NCI-H1105 treated with DMSO at 0.1 percent for 48 hours (cell line): ENCODE measurements at places on chromosomes 1 and 21.

- DNase-seq = no peak
Observed at GRCh38 chr1:169150641-169151337, 44.3 kb downstream of the ATP1B1 start.

- no peak for DNase-seq
Observed at GRCh38 chr1:212152308-212152693, 116.8 kb downstream of the DTL start.

DNA sequence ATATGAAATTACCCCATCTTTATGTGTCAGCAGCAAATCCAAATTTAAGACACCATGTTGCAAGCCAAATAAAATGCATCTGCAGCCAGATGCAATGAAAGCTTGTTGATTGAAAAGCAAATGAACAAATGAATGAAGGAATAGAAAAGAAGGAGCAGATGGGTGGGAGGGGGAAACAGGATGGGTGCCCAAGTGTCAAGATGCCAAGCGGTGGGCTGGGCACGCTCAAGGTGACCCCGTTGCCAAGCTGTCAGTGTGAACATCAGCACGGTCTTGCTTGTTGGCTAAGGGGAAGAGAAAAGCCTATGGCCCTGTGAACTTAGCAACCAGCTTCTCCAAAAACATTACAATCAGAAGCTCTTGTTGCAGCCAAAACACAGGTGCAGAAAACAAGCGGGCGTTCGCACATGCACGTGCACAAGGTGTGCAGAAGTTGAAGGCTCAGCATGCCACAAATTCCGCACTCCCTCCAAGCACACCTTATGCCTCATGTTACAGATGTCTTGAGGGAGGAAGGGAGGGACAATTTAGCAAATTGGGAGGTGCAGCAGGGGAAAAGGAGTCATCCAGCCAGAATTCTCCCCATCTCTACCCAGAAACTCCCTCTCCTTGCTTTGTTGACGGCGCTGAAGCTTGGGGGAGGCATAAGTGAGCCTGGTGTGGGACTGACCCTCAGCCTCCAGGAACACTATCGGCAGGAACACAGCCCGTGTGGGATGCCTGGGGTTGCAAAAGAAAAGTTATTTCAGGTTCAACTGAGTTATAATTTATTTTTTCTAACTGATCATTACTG is 62.4 kb downstream of the HIVEP3 start:
- no peak for DNase-seq

- DNase-seq = no peak
Observed at GRCh38 chr1:159839116-159839849, 12.6 kb downstream of the SLAMF8 start.

DNA sequence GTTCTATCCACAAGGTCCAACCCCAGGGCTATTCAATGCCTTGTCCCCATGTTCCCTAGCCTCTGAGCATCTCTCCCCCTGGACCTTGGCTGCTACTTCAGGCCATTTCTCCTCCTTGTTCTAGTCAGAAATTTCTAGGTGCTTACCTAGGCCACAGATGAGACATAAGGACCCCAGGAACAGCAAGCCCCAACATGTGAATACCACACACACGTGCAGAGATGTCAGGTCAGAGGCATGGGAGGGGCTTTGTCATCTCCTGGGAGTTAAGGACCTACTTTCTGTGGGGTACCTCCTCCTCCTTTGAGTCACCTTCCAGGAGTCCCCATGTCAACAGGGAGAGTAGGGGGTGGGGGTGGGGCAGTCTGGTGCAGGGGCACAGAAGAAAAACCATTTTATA is 7.1 kb upstream of the RGS16 start:
- peak; percentile 83 for DNase-seq

DNA sequence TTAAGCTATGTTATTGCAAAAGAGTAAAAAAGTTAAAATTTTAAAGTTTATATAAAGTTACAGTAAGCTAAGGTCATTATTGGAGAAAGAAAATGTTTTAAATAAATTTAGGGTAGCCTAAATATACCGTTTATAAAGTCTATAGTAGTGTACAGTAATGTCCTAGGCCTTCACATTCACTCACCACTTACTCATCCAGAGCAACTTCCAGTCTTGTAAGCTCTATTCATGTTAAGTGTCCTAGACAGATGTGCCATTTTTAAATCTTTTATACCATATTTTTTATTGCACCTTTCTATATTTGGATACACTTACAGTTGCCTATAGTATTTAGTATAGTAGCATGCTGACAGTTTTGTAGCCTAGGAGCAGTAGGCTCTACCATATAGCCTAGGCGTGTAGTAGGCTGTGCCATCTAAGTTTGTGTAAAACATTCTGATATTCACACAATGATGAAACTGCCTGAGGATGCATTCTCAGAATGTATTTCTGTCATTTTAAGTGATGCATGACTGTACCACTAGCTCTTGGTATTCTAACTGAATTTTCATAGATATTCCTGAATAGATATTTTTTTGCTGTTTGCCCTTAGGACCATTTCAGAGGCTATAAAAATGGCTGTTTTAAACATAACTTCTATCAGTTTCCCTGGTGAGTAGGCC is 26.8 kb downstream of the PPP2R5A start:
- DNase-seq = no peak

- DNase-seq = no peak
Observed at GRCh38 chr1:246726255-246726679, 2.1 kb downstream of the SCCPDH start.

DNA sequence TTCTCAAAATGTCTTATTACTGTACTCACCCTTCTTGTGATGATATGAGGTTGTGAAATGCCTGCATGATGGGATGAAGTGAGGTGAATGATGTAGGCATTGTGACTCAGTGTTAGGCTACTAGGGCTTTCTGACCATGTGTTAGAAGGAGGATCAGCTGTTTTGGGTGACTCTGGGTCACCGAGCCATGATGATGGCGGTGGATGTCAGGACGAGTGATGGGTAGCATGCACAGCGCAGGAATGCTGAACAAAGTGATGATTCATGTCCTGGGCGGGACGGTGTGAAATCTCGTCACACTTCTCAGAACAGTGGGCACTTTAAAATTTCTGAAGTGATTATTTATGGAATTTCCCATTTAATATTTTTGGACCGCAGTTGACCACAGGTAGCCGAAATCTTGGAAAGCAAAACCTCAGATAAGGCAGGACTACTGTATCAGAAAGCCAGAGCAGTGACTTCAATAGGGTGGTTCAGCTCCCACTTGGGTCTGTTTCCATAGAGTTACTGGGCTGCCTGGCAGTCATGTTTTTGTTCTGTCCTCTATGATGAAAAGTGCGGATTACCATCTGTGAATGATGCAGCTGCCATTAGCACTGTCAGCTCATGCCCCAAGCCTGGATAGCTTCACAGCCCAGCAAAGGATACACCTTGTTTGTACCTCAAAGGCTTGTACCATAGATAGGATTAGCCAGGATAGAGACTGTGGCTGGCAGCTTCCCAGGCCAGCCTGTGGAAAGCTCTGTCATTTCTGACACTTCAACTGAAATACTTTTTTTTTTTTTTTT is 26.6 kb downstream of the IL6R start:
- no peak for DNase-seq

- no peak for DNase-seq
Observed at GRCh38 chr1:204383163-204383904, 23.6 kb upstream of the PLEKHA6 start.

DNA sequence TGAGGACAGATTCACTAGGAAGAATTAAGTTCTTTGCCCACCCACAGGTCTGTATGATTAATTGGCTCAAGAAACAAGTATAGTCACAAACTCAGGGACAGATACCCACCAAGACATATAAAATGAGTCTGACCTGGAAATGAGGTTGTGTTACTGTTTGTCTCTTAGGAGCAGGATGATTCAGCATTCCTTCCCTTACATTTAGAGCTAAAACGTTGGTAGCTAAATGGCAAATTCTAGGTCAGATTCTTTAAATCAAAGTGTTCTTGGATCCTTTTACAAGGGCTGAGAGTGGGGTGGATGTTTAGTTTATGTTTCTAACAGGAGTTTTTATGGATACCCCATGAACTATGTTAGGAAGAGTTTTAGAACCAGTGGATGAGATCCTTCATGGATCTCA is 4.7 kb downstream of the RIMKLA start:
- DNase-seq = no peak

DNA sequence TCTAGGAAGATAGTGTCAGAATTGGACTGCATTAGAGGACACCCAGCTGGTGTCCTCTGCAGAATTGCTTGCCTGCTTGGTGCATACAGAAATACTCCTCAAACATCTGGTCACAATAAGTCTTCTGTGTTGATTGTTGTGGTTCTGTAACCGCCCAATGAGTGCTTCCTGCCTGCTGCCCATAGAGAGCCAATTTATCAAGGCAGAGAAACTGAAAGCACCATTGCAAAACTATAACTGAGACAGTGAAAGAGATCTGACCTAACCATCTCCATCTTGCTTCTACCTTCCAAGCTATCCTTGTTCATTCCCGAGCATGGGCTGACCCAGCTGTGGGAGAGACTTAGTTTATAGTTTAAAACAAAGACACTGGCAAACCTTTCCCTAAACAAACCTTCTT is 462.4 kb upstream of the RGS18 start:
- DNase-seq = no peak

DNA sequence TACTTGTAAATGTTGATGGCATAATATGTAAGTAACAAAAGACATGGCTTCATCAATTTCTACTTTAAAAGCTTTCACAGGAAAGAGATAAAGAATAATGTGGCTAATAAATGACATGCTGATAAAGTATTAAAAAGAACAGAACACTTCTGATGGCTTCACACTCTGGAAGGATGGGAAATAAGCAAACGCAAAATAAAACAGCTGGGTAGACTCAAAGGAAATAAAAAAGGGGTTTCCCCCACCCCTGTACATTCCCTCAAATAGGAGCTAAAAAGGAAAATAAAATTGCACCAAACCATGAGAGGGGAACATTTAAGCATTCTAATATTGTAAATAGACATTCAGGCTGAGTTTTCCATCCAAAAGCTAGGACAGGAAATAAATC is 27.0 kb upstream of the DYRK1A start:
- DNase-seq = no peak

- DNase-seq = no peak
Observed at GRCh38 chr1:53430261-53430660, 28.9 kb upstream of the DMRTB1 start.

GRCh38 chr1:212219679-212220463 is 65.3 kb upstream of the PPP2R5A start:
- DNase-seq = no peak

GRCh38 chr1:232130815-232131480 is 499.0 kb downstream of the SIPA1L2 start:
- no peak for DNase-seq

DNA sequence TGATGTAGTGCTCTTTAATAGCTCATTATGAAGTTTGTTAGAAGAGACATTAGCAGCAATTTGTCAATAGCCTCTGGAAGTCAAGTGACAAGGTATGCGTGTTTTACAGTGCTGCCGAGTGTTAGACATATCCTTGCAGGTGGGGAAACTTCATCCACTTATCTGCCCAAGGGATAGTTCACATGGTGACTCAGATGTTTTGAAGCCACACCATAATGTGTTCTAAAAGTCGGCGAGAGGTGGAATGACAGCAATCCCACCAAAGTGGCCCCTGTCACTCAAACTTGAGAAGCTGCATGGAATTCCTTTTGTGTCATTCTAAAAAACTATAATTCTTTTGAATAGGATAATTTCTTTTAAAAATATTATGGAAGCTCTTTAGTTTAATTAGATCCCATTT is 98.1 kb downstream of the RUNX1 start:
- no peak for DNase-seq

GRCh38 chr1:95108792-95109191 is 8.4 kb upstream of the TLCD4 start:
- no peak for DNase-seq

DNA sequence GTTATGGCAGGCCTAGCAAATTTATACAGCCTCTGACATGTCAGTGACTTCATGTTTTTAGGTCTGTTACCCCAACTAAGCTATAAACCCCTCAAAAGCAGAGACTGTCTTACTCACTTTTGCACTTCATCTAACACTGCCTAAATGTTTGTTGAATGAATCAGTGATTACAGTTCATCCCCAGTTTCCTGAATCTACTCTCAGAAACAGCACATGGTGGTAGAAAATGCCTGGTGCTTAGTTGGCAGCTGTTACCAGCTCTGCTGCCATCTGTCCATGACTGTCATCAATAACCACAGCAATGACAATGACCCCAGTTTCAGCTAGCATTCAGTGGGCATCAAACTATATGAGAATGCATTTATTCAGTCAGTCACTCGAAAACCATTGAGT is 110.5 kb upstream of the SERBP1 start:
- DNase-seq = no peak

- no peak for DNase-seq
Observed at GRCh38 chr1:115413621-115414020, 75.6 kb upstream of the NGF start.

- no peak for DNase-seq
Observed at GRCh38 chr1:59186656-59187055, 110.2 kb upstream of the FGGY start.

GRCh38 chr21:25402134-25402961 is 204.9 kb downstream of the MRPL39 start:
- DNase-seq = no peak

- no peak for DNase-seq
Observed at GRCh38 chr1:64845831-64846425, 101.1 kb downstream of the RAVER2 start.

GRCh38 chr1:226662642-226663326 is 76.3 kb downstream of the ITPKB start:
- no peak for DNase-seq

GRCh38 chr1:33161061-33161681 is 20.7 kb downstream of the TRIM62 start:
- peak; percentile 79 for DNase-seq

GRCh38 chr1:78607334-78607927 is 12.8 kb upstream of the IFI44L start:
- peak; percentile 35 for DNase-seq

GRCh38 chr1:199784138-199784895 is 243.2 kb upstream of the NR5A2 start:
- no peak for DNase-seq

- peak; percentile 67 for DNase-seq
Observed at GRCh38 chr1:209850342-209850979, 22.7 kb downstream of the UTP25 start.

GRCh38 chr1:225944951-225945350 is 3.9 kb upstream of the LEFTY2 start:
- DNase-seq = no peak

DNA sequence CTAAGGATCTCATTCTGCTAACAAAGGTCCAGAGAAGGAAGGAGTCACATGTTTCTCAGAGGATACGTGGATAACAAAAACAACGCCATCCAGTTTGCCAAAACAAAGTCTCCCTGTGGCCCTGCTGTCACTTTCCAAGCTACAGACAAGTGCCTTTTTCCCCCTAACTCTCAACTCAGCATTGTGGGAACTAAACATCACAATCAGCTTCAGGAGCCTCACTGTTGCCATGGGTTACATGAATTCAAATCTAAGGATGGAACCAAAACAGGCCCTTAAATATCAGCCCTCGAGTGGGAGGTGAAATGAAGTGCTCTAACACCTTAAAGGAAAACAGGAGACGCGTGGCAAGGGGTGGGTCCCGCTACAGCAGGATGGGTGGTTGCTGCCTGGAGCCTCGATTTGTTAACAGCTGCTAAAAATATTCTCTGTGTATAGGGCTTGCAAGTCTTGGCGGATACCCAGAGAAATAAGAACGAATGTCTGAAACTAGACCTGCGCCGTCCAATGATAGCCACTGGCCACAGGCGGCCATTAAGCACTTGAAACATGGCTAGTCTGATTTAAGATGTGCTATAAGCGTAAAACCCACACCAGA is 66.4 kb upstream of the SOD1 start:
- DNase-seq = no peak
